ENCODE measurements at places on chromosomes 4 and X.
A peak's percentile ranks its signal among the peaks of the same experiment; 100 is the strongest.

GRCh38 chr4:94545296-94545695, 93.6 kb downstream of the PDLIM5 start:
- no peak for DNase-seq

DNA sequence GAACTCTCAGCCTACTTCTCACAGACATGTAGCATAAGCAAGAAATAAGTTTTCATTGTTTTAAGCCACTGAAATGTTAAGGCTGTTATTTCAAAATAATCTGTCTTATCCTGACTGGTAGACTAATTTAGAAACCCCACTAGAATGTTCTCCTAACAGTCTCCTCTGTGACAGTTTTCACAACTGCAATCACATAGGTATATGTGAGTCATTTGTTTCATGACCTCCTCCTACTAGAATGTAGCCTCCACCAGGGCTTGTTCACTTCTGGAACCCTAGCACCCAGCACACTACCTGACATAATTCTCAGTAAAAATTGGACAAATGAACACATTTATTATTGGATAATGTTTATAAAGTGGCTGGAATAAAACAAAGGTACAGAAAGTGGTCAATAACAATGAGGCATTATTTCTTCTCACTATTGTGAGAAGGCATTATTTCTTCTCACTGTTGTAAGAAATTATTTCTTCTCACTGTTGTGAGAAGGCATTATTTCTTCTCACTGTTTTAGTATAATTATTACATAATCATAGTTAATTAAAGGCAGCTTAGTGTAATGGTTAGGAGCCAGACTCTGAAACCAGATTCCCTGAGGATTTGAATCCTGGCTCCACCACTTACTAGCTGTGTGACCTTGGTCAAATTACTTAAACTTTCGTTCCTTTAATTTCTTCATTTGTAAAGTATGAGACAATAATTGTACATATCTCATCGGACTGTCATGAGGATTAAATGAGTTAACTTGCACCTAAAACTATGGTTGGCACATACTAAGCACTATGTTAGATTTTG, 251.5 kb downstream of the RASL11B start:
- no peak for DNase-seq

- DNase-seq, result no peak
These were observed 10.5 kb downstream of the PPAT start for GRCh38 chr4:56424697-56425514.

DNA sequence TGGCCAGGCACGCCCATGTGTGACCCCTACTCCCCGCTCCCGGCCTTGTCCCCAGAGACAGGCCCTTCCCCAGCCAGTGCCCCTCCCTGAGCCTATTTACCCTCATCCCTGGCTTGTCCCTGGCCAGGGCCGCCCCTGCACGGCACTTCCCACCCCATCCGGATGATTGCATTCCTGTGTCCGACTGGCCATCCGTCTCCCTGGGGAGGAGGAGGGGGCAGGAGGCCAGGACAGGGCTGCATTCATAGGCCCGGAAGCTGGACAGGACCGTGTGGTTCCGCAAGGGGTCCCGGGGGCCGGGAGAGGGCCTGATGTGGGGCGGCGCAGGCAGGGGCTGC, 22.8 kb downstream of the CTBP1 start:
- DNase-seq, result no peak

DNA sequence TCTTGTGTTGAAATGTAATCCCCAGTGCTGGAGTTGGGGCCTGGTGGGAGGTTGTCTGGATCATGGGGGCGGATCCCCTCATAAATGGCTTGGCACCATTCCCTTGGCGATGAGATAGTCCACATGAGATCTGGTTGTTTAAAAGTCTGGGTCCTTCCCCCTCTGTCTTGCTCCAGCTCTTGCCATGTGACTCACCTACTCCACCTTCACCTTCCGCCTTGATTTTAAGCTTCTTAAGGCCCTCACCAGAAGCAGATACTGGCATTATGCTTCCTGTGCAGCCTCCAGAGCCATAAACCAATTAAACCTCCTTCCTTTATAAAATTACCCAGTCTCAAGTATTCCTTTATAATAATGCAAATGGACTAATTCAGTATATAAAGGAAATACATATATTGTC, 111.5 kb downstream of the NR3C2 start:
- DNase-seq, result no peak

- no peak for DNase-seq
These were observed 122.8 kb downstream of the ZC4H2 start for GRCh38 chrX:64853424-64853823.

GRCh38 chr4:8303485-8304281, 34.1 kb downstream of the HTRA3 start:
- no peak for DNase-seq

- DNase-seq, result peak; percentile 90
These were observed 5.3 kb downstream of the ZFYVE28 start for GRCh38 chr4:2412885-2413716.

DNA sequence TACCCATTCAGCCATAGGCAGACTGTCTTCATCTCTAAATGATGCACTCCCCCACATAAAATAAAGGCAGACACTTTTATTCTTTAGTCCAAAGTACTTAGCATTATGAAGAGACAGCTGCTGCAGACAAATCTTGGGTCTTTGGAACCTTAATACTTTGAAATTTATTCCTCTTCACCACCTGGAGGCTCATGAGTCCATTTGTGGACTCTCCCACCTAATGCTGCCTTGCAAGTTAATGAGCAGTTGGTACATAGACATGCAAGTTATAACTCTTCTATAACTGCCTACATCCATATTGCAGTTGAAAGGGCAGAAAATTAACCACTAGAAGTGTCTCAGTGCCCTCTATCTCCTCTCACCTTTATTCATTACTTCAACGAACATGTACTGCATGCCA, 118.6 kb upstream of the CPEB2 start:
- DNase-seq, result no peak

GRCh38 chrX:50492720-50493119, 22.1 kb upstream of the DGKK start:
- DNase-seq, result no peak

- no peak for DNase-seq
These were observed 243.0 kb upstream of the FSTL5 start for GRCh38 chr4:162406637-162407365.

- DNase-seq, result no peak
These were observed 3.5 kb downstream of the PCSK1N start for GRCh38 chrX:48831909-48832291.

GRCh38 chr4:139973616-139974015, 180.4 kb downstream of the MAML3 start:
- no peak for DNase-seq

DNA sequence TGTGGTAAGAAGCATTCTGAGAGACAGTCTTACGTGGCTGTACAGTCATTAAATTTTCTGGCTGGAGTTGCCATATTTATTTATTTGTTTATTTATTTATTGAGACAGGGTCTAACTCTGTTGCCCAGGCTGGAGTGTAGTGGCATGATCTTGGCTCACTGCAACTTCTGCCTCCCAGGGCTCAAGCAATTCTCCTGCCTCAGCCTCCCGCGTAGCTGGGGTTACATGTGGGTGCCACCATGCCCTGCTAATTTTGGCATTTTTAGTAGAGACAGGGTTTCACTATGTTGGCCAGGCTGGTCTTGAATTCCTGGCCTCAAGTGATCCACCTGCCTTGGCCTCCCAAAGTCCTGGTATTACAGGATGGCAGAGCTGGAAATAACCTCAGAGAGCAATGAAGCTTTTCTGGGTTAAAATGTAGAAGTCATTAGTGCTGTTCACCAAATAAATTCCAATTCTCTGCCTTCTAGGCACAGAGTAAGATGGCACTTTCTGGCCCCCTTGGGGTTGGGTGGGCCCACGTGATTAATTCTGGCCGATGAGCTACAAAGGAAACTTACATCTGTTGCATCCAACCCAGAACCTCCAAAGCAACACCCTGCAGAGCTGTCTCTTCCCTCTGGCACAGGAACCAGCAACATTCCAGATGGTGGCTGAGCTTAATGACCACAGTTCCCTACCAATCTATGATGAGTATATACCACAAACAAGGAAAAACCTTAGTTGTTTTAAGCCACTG, 4.5 kb downstream of the MRFAP1 start:
- no peak for DNase-seq
